Left colon (tissue), 2 donors: ENCODE measurements at places on chromosomes 11 and 22. TPM values are rescaled to one million over a fixed set of nuclear protein-coding genes. Genes with fewer than 3 reads are reported as not detected.

Gene ARHGEF17
- total RNA-seq: 14.4 TPM

DNA sequence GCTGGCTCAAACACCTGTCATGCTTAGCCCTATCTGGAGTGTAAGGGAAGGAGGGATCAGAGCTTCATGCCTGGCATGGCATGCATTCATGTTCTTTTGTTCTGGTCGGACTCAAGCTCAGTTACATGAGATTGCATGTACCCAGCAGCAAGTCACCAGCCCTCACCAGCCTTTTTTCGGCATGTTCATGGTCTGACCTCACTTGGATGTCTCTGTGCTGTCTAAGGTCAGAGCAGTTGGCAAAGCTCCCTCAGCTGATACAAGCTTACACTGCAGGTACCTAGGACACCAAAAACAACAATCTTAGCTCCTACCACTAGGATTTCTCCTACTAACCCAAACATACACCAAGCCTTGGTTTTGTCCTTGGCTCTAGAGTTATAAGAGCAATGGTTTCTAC, 152.6 kb downstream of the BARX2 start:
- DNase-seq: no peak

- no peak for DNase-seq
Measured at GRCh38 chr11:44608991-44609782, 43.7 kb downstream of the CD82 start.

DNA sequence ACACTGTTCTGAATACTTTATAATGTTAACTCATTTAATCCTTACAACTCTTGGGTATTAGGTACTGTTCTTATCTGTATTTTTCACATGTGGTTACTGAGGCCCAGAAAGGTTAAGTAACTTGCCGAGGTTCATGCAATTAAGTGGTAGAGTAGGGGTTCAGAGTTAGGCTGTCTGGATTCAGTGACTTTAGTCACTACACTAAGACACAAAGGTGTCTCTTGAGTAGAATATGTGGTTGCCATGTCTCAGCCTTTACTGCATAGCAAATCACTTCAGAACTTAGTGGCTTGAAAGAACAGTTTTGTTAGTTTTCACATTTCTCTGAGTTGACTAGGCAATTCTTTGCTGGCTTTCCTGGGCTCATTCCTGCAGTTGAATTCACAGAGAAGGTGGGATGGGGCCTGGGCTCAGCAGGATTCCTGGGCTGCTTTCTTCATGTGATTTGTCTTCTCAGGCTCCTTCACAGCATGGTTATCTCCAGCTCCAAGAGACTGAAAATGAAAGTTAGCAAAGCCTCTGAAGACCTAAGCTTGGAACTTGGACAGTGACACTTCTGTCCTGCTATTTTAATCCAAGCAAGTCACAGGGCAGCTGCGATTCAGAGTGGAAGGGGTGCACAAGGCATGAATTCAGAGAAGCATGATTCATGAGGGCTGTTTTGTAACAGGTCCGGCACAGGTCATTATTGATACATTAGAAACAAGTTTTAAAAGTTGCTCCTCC, 68.3 kb downstream of the SPECC1L start:
- no peak for DNase-seq

DNA sequence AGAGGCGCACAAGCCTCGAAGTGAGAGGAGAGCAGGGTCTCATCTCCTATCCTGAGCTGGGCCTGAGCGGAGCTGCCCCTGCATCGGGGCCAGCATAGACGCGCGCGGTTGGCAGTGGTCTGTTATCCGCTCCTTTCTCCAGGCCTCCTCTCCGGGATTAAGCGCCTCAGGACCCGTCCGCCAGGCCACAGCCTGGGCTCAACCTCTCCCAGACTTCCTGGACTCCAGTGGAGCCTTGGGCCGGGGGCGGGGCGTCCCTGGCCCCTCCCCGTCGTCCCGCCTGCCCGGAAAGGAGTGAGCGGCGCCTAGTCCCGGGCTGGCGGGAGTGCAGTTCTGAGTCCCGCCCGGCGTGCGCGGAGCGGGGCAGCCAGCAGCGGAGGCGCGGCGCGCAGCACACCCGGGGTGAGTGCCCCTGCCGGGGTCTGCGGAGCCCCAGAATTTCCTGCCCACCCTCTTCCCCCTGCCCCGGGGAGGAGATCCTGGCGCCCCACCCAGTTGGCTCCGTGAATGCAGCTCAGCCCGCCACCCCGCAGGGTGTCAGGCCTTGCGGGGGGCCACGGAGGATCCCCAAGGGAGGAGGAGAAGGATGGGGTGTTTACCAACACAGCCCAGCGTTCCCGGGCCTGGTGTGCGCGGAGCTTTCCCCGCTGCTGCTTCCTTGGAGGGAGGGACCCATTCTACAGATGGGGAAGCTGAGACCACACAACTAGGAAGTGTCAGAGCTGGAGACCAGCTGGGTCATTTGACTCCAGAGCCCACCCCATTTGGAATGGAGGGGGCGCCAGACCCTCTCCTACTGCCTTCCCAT, at the start of gene TCIRG1:
TSS of gene TCIRG1 (plus strand) at position 308 of the 808 bp plus-strand sequence. CDS start 2,247 bp downstream, outside the sequence.
- DNase-seq: peak; percentile 90

Gene KIF18A
- 2.8 TPM for total RNA-seq

Gene APOC3
- total RNA-seq: not detected
